T-helper 17 cell (primary cell): ENCODE measurements at places on chromosomes 1 and 21.
A peak's percentile ranks its signal among the peaks of the same experiment; 100 is the strongest.

DNA sequence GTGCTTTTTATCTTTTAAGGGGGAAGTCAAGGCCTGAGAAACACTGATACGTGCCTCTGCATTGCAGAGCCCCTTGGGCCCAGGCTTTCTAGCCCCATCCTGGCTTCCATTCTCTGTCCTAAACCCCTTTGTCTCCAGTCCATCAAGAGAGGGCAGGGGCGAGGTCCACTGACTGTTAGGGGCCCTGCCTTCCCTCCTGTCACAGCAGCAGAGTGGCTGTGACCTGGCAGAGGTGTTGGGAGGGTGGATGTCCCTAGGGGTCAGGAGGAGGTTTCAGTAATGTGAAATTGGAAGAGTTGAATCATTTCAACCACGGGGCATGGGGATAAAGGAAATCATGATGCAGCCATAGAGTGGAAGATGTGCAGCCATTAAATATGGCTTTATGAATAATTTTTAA, 24.0 kb downstream of the SOX13 start:
- peaks cover under 1% of the 10 kb centered on the region for H3K36me3 ChIP-seq
- peaks cover 3% of the 10 kb centered on the region for H3K27me3 ChIP-seq
- no peak overlapping the region for H3K4me3 ChIP-seq
- H3K27ac ChIP-seq: no peak overlapping the region
- peaks cover 8% of the 10 kb centered on the region for H3K4me1 ChIP-seq

- no peaks in the 10 kb centered on the region for H3K27me3 ChIP-seq
- no peak overlapping the region for H3K27ac ChIP-seq
- no peak overlapping the region for H3K4me3 ChIP-seq
- peaks cover 8% of the 10 kb centered on the region for H3K36me3 ChIP-seq
These were observed 115.3 kb downstream of the COLGALT2 start for GRCh38 chr1:183922197-183922596.

- H3K27ac ChIP-seq: no peak overlapping the region
- no peak for DNase-seq
- H3K36me3 ChIP-seq: no peaks in the 10 kb centered on the region
These were observed 70.0 kb downstream of the CLCA4 start for GRCh38 chr1:86616871-86617270.

- no peak overlapping the region for H3K27ac ChIP-seq
- H3K4me3 ChIP-seq: no peak overlapping the region
- no peaks in the 10 kb centered on the region for H3K4me1 ChIP-seq
- no peaks in the 10 kb centered on the region for H3K27me3 ChIP-seq
- DNase-seq: no peak
These were observed 34.1 kb upstream of the CNIH3 start for GRCh38 chr1:224582041-224582440.

GRCh38 chr1:56295949-56296929, 283.1 kb downstream of the PLPP3 start:
- DNase-seq: no peak
- H3K4me1 ChIP-seq: no peaks in the 10 kb centered on the region
- no peaks in the 10 kb centered on the region for H3K36me3 ChIP-seq
- no peak overlapping the region for H3K4me3 ChIP-seq
- peaks cover 5% of the 10 kb centered on the region for H3K27me3 ChIP-seq
- H3K27ac ChIP-seq: no peak overlapping the region

- H3K4me1 ChIP-seq: peaks cover 4% of the 10 kb centered on the region
- no peak for DNase-seq
- H3K27ac ChIP-seq: no peak overlapping the region
- H3K36me3 ChIP-seq: no peaks in the 10 kb centered on the region
- no peaks in the 10 kb centered on the region for H3K27me3 ChIP-seq
These were observed 190.6 kb downstream of the FMN2 start for GRCh38 chr1:240282061-240282830.

- H3K27me3 ChIP-seq: no peaks in the 10 kb centered on the region
- H3K4me1 ChIP-seq: no peaks in the 10 kb centered on the region
- no peak overlapping the region for H3K4me3 ChIP-seq
- H3K36me3 ChIP-seq: no peaks in the 10 kb centered on the region
These were observed 40.0 kb downstream of the CLDN17 start for GRCh38 chr21:30126576-30126975.

DNA sequence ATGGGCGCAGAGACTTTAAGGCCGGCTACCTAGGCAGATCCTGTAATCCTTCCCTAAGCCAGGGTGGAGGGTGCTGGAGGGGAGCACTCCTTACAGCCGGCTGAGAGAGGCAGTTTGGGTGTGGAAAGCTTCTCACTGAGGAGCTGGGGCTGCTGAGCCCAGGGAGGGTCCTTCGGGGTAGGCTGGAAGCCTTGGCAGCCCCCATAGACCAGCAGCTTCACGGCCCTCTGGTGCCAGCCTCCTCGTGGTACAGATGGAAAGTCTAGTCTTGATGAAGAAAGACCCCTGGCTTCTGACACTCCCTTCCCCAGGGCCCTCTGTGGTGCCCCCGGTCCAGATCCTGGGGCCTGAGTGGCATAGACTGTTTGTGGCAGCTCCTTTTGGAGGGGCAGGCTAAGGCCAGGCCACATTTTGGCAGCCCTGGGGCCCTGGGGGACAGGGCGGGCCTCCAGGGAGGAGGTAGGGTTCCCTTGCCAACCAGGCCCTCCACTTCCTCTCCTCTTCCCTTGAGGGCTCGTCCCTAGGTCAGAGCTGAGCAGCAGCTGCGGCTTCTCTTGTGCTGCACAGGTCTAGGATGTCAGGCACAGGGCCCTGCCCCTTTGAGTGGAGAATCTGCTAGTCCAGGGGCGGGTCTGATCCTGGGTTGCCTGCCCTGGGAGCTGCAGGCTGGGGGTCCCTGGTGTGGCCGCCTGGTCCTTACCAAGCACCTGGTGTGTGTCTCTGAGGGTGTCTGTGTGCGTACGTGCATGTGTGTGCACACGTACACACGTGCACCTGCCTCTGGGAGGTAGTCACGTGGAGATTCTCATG, 4.8 kb downstream of the AMPD2 start:
- no peak for DNase-seq
- no peaks in the 10 kb centered on the region for H3K27me3 ChIP-seq
- H3K36me3 ChIP-seq: peaks cover 8% of the 10 kb centered on the region
- H3K27ac ChIP-seq: peak overlapping the region; percentile 98
- peaks cover 47% of the 10 kb centered on the region for H3K4me1 ChIP-seq
- peak overlapping the region; percentile 99 for H3K4me3 ChIP-seq

DNA sequence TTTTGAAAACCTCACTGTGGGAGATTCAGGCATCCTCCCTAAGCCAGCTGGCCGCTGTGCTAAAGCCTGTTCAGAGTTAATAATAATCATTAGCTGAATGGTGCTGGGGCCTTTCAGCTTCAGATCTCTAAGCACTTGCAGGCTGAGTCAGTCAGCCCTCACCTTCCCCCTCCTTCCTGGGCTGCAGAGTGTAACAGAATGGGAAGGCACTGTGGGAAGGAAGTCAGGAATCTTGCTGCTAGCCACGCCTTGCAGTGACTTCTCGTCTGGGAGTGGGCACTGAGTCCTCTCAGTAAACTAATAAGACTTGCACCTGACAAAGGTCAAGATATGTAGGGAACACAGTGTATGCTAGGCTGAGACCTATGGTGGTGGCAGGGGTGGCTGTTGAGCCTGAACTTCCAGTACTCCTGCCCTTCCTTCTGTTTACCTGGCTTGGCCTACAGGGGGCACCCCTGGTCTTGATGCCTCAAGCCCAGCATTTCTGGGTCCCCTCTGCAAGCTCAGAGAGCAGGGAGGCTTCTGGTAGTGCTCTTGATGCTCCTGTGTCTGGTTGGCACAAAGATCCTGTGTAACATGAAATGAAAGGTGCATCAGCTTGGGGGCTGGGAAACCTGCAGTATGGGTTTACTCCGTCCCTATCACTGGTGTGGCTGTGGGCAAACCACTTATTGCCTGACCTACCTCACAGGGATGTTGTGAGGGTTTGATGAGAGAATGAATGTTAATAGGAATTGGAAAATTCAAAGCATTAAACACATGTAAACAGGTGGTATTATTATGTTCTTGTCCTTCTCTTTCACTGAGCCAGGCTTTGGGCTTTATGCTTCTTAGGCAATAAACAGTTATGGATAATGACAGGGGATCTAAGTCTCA, 6.0 kb downstream of the CYB561D1 start:
- H3K4me3 ChIP-seq: peak overlapping the region; percentile 63
- H3K4me1 ChIP-seq: peaks cover 72% of the 10 kb centered on the region
- DNase-seq: peak; percentile 28
- peaks cover 6% of the 10 kb centered on the region for H3K36me3 ChIP-seq
- peak overlapping the region; percentile 95 for H3K27ac ChIP-seq

DNA sequence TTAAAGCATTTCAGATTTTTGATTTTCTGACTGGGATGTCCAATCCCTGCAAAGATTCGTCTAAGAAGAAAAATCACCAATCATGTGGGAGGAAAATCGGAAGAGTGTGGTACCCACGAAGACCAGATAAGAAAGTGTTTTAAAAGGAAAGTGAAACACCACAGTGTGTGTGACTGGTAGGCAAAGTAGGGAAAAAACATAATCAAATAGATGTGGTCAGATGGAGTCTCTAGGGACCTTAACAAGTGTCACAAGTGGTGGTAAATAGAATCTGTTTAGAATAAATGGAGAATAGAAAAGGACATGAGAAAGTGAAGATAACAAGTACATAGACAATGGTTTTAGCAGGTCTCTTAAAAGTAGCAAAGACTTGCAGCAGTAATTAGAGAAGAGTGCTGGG, 154.6 kb downstream of the SLC30A10 start:
- no peak overlapping the region for H3K4me3 ChIP-seq
- H3K4me1 ChIP-seq: no peaks in the 10 kb centered on the region
- no peak for DNase-seq

DNA sequence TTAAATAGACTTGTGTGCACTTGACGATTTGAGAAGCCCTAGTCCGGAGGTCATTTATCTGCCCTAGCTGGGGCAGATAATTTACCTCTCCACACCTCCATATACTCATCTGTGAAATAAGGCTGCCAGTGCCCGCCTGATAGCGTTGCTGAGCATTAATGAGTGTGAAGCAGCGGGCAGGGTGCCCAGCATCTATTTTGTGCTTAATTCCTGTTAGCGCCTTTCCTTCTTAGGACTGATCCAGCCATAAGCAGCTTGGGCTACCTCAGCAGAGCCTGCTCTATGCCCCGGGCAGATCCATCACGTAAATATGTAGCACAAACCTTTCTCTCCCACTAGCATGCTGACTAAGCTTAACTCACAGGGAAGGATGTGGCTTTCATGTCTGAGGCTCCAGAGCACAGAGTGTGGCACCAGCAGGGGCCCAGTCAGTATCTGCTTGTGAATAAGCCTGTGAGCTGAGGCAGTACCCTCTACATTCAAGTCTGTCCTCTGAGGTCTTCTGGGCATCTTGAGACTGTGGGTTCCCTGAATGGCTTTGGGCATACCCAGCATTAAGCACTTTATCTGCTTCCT, 21.5 kb upstream of the RNF187 start:
- no peaks in the 10 kb centered on the region for H3K36me3 ChIP-seq
- H3K4me3 ChIP-seq: peak overlapping the region; percentile 93
- no peak for DNase-seq
- H3K4me1 ChIP-seq: peaks cover 44% of the 10 kb centered on the region

DNA sequence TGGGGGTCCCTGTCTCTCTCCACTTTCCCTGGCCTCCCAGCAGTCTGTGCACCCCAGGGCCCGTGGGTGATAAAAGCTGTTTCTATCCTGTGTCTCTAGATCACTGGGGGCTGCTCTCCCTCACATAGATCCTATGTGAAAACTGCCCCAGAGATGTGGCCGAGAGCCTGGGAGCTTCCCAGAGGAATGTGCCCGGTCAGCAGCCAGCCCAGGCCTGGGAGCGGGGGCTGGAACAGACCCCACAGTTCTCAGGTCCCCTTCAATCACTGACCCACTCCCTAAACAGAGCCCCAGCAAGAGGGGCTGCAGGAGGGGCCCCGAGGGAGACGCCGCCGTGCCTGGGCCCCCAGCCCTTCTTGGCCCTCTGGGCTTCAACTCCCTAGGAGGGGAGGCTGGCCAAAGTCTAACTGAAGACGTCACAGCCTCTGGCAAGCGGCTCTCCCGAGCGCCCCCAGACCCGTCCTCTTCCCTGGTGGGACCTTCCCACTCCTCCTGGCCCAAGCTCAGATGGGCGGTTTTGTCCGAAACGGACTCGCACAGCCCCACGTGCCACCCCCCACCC, 403 bp downstream of the MXRA8 start:
- H3K27ac ChIP-seq: no peak overlapping the region
- DNase-seq: no peak
- no peaks in the 10 kb centered on the region for H3K36me3 ChIP-seq
- peaks cover 2% of the 10 kb centered on the region for H3K27me3 ChIP-seq
- H3K4me1 ChIP-seq: peaks cover 14% of the 10 kb centered on the region
- no peak overlapping the region for H3K4me3 ChIP-seq

DNA sequence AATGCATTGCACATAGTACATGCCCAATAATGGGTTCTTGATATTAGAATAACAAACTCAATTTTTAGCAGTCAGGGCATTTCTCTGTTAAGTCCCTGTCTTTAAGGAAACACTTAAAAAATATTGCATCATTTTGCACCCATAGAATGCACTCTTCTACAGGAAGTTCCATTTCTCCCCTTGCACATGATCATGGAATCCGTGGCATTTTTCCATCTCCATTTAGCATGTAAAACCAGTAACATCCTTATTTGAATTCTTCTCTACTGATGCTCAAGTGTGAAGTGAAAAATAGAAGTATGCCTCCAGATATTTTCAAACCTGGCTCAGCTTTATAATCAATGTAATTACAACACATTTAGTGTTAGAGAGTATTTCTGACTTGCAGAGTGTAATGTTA, 192.8 kb downstream of the RWDD3 start:
- H3K4me3 ChIP-seq: no peak overlapping the region
- no peaks in the 10 kb centered on the region for H3K36me3 ChIP-seq
- H3K27ac ChIP-seq: no peak overlapping the region
- no peaks in the 10 kb centered on the region for H3K27me3 ChIP-seq
- H3K4me1 ChIP-seq: no peaks in the 10 kb centered on the region

DNA sequence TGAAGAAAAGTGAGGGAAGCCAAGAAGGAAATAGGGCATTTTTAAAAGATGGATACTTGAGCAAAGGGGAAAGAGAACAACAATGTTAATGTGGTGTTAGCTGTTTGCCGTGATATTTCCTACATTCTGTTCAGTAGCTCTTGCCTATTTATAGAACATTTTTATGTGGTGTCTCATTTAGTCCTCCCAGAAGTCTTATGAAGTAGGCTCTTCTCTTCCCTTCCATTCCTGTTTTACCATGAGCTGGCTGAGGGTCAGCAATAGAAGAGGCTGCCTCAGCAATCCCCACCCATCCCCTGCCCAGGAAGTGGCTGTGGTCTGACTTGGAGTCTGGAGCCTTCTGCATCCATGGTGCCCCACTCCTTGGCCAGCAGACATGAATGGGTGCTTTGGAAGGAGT, 60.1 kb downstream of the KIAA0040 start:
- H3K27me3 ChIP-seq: peaks cover 34% of the 10 kb centered on the region
- H3K4me1 ChIP-seq: peaks cover 6% of the 10 kb centered on the region

DNA sequence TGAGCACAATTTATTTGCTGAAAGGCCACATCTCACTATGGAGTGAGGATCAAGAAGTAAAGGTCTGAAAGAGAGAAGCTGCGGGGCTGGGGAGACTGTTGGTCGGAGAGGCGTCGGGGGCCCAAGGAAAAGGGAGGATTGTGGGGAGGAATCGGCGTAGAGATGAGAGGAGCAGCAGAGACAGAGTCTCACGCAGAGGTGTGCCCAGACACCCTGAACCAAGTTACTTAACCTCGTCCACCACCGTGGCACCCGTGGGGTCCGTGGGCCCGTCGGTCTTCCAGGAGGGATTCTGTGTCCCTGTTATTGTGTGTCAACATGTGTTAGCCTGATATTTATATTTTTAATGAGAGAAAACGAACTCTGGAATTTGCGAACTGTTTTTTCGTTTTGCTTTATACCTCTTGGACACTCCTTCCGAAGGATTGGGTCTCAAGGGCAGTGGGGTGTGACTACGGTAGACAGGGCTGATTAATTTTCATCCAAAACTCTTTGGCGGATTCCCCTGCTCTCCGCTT, 3.8 kb upstream of the NBPF1 start:
- H3K4me1 ChIP-seq: no peaks in the 10 kb centered on the region
- no peak overlapping the region for H3K4me3 ChIP-seq
- no peaks in the 10 kb centered on the region for H3K27me3 ChIP-seq
- no peak overlapping the region for H3K27ac ChIP-seq
- H3K36me3 ChIP-seq: no peaks in the 10 kb centered on the region
